ENCODE measurements at places on chromosomes 16 and 17.
A peak's percentile ranks its signal among the peaks of the same experiment; 100 is the strongest.

DNA sequence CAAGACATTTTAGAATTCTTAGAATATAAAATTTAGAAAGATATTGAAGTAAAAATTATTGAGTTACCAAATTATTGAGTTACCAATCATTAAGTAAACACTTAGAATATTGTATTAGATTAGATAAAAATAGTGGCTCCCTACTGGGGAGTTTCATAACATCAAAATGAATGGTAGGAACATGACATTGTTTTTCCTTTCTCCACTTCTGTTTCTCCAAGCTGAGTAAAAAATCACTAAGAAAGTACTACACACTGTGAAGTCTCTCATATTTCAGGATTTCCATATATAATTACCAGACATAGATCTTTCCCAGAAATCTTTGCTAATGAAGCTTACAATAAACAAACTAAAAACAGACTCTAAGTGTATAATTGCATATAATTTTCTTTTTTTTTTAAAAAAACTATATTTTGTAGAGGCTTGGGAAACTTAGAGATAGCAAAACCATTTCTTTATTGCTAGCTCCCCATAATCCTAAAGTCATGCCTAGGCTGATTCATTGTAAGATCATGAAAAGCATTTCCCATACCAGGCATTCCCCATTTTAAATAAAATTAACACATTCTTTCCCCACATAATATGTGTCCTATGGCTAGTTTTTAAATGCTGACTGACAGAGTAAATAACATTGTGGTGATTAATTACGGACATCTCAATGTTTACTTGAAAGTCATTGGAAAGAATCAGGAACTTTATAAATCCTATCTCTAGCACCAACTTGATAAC, 1408.7 kb upstream of the GOT2 start:
- peak; percentile 74 for DNase-seq

DNA sequence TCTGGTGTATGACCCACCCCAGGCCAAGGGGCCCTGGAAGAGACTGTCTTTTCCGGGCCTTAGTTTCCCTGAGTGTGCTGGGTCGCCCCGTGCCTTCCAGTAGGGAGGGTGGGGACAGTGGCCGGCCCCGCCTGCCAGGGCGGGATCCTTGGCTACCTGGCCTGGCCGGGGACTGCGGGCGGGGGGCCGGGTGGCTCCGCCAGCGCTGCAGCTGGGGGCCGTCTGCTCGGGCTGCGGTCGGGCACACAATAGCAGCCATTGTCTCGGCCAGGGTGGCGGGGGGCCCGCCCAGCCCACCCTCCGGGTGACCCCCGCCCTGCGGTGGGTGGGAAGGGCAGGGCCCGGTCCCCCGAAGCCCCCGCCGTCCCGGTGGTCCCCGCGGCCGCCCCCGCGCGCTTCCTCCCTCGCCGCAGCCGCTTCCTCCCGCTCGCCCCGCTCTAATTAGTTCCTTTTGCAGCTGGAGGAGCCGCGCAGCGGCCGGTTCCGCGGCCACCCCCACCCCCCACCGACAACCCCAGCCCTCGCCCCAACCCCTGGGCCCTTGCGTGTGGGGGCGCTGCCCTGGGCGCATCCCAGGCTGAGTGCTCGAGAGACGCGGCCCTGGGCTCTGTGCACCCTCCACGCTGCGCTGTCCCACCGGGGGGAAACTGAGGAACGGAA, 11.6 kb downstream of the GLIS2 start:
- no peak for DNase-seq

DNA sequence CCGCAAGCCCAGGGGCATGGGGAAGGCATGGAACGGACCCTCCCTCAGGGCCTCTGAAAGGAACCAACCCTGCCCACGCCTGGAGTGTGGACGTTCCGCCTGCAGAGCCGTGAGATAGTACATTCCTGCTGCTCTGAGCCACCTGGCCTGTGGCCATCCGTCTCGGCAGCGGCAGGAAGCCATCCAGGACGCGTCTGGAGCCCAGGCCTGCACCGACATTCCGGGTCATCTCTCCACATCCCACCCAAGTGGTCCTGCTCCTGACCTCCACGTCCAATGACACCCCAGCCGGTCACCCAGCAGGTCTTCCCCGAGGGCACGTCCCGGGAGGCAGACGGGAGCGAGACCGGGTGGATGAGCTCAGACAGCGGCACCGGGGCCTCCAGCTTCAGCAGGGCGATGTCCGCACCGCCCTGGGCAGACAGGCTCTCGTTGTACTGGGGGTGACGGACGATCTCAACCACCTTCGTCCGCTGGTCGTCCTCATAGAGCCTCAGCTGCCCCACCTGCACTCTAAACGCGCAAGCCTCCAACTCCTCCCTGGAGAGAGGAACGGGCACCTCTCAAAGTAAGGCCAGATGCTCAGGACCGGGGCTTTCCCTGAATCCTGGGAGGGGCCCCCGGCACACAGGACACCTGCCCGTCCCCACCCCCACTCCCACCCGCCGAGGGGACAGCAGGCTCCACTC, 21.3 kb upstream of the UBE2I start:
- DNase-seq = no peak

DNA sequence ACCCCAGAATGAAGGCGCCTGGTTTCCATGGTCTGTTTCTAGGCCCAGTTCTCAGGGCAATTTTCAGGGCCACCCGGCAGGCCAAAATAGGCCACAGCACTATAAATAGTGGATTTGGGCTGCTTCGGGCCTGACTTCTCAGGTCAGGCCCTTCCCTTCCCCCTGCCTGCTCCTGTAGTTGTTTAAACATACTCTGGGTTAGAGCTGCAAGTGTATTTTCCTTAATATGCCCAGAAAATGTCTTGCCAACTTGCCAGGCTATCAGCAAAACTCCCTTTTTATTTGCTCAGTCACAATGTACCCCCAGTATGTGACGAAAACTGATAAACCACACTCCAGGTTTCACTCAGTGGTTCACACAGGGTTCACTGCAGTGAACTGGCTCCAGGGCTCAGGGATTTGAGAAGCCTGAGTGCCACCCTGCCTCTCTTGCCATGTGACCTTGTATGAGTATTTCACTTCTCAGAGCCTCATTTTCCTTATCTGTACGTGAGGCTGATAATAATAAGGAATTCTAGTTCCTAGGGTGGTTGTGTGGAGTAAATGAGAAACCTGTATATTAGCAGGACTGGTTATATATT, 76.5 kb downstream of the GPRC5B start:
- no peak for DNase-seq

DNA sequence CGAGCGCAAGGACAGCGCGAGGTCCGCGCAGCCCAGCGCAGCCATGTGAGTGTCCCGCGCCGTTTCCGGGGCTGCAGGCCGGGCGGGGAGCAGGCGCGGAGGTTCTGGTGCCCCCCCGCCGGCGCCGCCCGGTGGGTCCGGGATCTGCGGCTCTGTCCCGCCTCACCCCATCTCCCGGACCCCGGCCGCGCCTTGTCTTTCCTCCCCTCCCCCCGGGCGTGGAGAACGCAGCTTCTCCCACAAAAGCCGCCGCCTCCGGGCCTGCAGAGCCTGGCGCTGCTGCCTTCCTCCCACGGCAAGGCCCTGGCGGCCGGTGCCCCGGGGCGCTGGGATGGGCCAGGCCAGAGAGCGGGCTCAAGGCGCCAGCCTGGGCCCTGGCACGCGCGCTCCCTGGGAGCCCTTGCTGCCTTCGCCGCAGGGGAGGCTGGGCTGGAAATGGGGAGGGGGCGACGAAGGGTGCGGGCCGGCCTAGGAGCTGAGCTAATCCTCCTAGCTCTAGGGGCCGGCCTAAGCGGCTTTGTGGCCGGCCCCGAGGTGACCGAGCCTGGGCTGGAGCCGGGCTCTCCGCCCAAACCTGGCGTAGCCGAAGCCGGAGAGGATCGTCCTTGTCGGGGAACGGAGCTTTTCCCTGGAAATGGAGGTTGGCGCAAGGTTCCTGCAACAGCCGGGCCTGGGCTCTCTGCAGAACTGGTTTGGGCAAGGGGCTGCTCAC, 397 bp downstream of the RIPOR1 start:
- DNase-seq = no peak

- no peak for DNase-seq
Observed at GRCh38 chr16:84514295-84514873, 9.9 kb upstream of the MEAK7 start.

DNA sequence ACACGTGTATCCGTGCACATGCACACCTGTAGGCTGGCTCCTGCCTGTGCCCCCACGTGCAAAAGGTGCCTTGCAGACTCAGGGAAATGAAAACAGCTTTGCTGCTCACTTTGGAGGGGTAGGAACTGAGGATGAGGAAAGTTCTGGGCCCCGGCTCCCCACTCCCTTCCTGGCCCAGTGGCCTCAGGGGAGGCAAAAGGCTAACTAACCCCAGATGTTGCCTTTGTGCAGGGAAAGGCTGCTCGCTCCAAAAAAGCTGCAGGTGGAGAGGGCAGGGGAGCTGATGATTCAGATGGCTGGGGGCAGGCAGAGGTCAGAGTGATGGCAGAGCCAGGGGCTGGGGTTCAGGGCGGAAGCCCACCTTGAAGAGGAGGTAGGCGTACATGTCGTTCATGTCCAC, 12.4 kb downstream of the PLCD3 start:
- no peak for DNase-seq

GRCh38 chr16:84678541-84678940, 21.3 kb upstream of the USP10 start:
- DNase-seq = no peak

- no peak for DNase-seq
Observed at GRCh38 chr17:69450918-69451317, 36.4 kb downstream of the MAP2K6 start.

DNA sequence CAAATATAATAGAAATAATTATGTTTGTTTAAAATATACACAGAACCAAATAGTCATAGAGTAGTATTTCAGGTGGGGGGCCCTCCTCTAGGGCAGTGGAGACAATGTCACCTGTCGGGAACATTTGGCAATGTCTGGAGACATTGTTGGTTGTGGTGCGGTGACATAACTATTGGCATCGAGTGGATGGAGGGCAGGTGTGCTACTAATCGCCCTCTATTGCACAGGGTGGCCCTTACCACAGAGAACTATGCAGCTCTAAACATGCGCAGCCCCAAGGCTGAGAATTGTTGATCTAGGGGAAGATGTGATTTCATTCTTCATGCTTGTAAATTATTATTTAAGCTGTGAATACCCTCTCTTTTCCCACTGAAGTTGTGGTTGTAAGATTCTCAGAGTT, 594.0 kb downstream of the WWOX start:
- no peak for DNase-seq

- no peak for DNase-seq
Observed at GRCh38 chr16:53827741-53828140, 123.8 kb downstream of the FTO start.

GRCh38 chr16:88651276-88651988, 579 bp upstream of the CYBA start:
- no peak for DNase-seq

DNA sequence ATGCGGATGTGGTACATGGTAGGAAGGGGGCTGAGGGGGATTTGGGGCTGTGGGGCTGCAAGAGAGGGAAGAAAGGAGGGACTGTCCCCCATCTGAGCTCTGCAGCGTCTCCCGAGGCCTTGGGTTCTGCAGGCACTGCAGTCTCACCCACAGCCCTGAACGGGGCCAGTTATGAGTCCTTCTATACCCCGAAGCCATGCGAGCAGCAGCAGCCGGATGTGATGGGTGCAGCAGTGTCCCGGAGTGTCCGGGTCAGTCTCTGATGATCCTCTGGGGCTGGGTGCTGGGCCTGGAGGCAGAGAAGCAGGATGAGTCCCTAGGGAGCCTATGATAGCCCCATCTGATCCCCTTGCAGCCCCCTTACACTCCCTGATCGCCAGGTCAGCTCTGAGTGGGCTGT, 41.5 kb downstream of the CPNE2 start:
- DNase-seq = no peak

GRCh38 chr17:41769985-41770384, 16.5 kb downstream of the JUP start:
- DNase-seq = no peak

GRCh38 chr17:1764284-1764683, 2.4 kb downstream of the SERPINF1 start:
- DNase-seq = peak; percentile 68

- DNase-seq = no peak
Observed at GRCh38 chr17:56468840-56469239, 124.7 kb upstream of the NOG start.

- no peak for DNase-seq
Observed at GRCh38 chr17:48621410-48622392, 4.5 kb downstream of the HOXB9 start.

DNA sequence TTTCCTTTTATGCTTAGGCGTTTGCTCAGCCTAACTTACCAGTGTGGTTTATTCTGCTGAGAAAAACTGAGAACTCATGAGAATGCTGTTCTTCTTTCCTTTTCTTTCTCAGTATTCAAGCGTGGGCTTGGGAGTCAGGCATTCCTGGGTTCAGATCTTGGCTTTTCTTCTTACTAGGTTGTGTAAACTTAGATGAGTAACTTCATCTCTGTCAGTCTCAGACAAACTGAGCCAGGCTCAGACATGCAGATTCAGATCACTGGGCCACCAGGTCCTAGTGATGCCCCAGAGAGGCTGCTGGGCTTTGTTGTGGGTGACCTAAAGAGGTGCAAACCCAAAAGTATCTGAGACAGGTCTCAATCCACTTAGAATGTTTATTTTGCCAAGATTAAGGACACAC, 95.8 kb upstream of the MPHOSPH6 start:
- no peak for DNase-seq

- no peak for DNase-seq
Observed at GRCh38 chr16:80914379-80915078, 92.2 kb downstream of the CMC2 start.

- no peak for DNase-seq
Observed at GRCh38 chr16:13779676-13780075, 140.3 kb upstream of the ERCC4 start.

DNA sequence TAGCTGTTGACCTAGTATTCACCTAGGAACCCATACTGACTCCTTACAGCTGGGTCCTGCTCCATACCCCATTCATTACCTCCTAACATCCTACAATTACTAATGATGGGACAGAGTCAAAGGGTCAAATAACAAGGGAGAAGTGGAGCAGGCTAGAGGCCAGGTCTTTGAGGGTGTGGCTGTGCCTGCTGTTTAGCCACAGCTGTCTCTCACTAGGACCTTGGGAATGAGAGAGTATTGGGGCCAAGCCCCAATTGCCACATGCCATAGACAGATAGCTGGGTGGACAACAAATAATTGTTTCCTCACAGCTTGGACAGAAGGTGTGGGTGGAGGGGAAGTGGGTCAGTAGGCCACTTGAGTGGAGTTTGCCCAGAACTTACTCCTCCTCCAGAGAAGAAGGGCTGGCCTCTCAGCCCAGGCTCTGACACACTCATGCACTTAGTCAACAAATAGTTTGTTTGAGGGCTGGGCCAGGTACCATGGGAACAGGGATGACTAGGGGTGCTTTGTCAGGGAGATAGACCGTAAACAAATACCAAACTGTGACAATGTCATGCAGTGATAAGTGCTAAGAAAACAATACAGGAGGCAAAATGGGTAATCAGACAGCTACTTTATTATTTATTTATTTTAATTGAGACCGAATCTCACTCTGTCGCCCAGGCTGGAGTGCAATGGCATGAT, 10.2 kb upstream of the CENPT start:
- DNase-seq = peak; percentile 81

- DNase-seq = no peak
Observed at GRCh38 chr17:79650283-79650682, 39.4 kb upstream of the RBFOX3 start.
